Stimulated activated CD8-positive, alpha-beta memory T cell treated with anti-CD3 and anti-CD28 coated beads, Interleukin-2, amount 100 ng/mL, for 48 hours (primary cell): ENCODE measurements at places on chromosomes 11 and 22.

- no peak for DNase-seq
Observed at GRCh38 chr11:124884340-124884739, 13.3 kb downstream of the ROBO4 start.

DNA sequence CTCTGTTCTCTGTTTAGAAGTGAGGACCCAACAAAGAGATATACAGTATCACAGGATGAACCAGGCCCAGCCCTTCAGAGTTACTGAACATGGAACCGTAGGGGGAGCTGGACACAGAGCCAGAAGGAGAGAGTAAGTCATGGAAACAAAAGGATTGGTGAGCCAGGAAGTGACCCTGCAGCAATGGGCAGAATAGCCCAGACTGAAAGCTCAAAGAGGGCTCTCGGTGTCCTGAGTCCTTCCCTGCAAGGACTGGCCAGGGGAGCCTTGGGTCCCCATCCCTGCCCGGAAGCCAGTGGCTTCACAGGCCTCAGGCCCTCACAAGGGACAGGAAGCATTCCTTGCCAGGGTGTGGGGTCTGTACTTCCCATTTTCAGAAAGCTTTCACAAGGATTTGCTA, 150.6 kb downstream of the SPATA19 start:
- no peak for DNase-seq

DNA sequence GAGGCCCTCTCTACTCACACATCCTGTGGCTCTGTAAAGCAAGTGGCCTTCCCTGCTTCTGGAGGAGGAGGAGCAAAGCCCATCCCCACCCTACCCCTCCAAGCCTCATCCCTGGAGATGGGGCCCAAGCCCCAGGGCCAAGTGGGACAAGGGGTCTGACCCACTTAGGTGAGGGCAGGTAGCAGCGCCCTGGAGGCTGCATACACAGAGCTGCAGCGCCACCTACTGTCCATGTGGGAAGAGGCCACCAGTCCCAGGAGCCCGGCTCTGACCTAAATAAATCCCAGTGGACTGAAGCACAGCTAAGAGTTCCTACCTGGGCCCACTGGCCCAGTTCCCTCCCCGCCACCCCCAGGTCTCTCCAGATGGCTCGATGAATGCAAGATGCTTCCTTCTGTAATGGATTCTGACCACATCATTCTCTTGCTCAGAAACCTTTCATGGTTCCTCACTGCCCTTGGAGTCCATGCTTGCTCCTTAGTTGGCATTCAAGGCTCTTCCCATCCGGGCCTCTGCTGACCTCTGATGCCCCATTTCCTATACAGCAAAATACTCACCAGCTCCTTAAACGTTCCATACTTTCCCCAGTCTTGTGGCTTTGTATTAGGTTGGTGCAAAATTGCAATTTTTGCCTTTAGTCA, 62.1 kb downstream of the THAP12 start:
- DNase-seq = peak; percentile 75

GRCh38 chr22:47476231-47476630, 713.8 kb downstream of the TBC1D22A start:
- no peak for DNase-seq

- no peak for DNase-seq
Observed at GRCh38 chr11:16511116-16512114, 155.1 kb upstream of the SOX6 start.

DNA sequence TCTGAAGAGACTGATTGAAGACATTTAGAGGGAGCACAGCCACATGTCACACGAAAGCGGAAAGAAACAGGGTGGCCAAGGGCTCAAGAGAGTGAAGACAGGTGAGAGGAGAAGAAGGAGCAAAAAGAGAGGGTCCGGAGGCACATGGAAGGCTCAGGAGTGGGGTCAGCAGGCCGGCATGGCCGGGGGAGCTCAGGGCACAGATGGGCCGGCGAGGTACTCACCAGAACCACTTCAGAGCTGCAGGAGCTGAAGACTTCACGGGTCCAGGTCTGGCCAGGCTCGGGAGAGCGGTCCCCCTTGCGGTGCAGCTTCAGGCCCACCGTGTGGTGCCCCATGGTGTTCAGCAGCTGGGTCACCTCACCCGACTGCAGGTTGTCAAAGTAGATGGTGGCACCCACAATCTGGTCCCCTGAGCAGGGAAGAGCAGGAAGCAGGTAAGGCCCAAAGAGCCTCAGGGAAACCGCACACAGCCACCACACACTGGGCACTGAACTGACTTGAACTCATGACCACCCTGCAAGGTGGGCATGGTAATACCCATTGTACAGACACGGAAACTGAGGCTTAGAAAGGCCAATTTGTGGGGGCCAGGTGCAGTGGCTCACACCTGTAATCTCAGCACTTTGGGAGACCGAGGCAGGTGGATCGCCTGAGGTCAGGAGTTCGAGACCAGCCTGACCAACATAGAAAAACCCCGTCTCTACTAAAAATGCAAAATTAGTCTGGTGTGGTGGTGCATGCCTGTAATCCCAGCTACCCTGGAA, 11.6 kb downstream of the AHNAK start:
- no peak for DNase-seq

DNA sequence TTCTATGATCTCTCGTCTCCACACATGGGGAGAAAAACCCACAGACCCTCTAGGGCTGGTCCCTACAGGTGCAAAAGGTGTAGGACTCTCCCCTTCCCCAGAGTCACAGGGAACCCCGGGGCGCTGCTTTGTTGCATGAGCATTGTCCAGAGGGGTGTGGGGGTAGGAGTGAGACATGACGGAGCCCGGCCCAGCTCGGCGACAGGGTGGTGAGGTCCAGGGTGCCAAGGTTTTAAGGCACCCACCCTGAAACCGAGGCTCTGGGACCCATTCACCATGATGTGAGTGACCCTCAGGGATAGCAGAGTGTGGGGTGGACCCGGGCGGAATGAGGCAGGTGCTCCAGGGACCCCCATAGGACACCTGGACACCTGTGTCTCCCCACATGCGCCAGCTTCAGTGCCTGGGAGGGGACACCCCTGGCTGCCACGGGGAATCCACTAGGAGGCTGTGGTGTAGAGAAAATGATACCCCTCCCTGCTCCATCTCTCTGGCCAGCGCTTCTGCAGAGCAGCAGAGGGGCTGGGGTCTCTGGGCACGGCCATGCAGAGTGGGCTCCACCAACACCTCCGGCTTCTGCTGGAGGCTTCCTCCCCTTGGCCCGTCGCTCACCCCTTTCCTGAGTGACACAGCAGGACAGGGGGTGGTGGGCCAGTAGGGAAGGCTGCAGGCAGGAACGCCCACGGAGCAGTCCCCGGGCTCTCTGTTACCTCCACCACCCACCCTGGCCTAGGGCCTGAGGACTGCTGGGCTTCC, 15.2 kb downstream of the KRTAP5-5 start:
- DNase-seq = no peak

GRCh38 chr11:62574363-62575071, 826 bp upstream of the EEF1G start:
- no peak for DNase-seq

GRCh38 chr22:32634421-32634981, 159.9 kb downstream of the FBXO7 start:
- DNase-seq = no peak
